ENCODE measurements at places on chromosomes 12 and 14.
A peak's percentile ranks its signal among the peaks of the same experiment; 100 is the strongest.

- DNase-seq = no peak
Observed at GRCh38 chr12:104180374-104180773, 35.2 kb upstream of the TXNRD1 start.

DNA sequence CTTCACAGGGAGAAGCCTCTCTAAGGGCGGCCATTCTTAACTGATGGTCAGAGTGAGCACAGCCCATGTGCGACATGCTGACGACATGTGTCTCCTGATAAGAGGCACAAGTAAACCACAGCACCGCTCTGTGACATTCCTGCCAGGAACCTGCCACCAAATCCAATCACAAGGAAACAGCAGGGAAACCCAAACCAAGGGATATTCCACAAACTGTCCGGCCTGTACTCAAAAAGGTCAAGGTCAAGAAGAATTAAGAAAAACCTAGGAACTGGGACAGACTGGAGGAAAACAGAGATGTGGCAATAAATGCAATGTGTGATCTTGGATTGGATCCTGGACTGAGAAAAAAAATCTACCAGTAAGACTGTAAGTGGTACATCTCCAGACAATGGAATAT, 91.9 kb downstream of the SYNE3 start:
- DNase-seq = no peak

DNA sequence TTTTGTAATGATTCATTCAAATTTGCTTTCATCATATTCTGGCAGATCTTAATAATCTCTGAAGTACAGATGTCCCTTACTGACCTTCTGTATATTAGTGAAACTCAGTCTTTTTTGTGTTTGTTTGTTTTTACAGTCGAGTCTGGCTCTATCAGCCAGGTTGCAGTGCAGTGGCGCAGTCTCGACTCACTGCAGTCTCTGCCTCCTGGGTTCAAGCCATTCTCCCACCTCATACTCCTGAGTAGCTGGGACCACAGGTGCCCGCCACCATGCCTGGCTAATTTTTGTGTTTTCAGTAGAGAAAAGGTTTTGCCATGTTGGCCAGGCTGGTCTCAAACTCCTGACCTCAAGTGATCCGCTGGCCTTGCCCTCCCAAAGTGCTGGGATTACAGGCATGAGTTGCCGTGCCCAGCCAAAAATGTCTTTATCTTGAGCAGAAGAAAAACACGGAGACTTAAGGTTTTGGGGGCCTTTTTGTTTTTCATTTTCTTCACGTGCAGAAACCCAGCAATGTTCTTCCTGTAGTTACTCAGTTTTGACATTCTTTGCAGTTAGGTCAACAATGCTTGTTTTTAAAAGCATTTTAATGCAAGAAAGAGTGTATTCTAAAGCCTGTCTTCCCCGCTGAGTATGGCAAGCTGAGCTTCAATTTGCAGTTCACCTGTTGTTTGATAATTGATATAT, 79.5 kb downstream of the FAR2 start:
- no peak for DNase-seq

DNA sequence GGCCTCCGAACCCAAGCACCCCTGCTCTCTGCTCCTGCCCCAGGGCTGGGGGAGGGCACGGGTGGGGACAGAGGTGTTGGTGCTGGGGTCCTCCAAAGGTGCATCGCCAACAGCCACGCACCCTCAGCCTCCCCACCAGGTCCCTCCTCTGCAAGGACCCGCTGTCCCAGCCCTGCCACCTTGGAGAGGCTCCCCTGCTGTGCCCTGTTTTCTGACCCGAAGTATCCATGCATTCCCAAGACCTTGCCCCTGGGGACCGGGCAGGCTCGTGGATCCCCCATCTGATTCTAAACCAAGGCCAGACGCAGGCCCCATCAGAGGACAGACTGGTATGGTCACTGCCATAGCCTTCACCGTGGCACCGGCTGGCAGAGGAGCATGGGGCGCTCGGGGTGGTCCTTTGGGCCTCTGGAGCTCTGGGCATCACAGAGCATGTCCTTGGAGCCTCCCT, 22.7 kb upstream of the BEGAIN start:
- DNase-seq = no peak

DNA sequence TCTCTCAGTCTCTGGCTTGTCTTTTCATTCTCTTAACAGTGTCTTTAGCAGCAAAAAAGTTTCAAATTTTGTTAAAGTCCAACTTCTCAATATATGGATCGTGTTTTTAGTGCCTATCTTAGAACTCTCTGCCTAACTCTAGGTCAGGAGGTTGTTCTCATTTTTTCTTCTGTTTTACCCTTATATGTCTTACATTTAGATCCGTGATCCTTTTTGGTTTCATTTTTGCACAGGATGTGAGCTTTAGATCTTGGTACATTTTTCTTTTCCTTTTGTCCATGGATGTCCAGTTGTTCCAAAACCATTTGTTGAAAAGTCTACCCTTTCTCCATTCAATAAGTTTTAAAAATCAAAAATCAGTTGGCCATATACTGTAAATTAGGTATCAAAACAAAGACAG, 6.8 kb downstream of the VRK1 start:
- no peak for DNase-seq

DNA sequence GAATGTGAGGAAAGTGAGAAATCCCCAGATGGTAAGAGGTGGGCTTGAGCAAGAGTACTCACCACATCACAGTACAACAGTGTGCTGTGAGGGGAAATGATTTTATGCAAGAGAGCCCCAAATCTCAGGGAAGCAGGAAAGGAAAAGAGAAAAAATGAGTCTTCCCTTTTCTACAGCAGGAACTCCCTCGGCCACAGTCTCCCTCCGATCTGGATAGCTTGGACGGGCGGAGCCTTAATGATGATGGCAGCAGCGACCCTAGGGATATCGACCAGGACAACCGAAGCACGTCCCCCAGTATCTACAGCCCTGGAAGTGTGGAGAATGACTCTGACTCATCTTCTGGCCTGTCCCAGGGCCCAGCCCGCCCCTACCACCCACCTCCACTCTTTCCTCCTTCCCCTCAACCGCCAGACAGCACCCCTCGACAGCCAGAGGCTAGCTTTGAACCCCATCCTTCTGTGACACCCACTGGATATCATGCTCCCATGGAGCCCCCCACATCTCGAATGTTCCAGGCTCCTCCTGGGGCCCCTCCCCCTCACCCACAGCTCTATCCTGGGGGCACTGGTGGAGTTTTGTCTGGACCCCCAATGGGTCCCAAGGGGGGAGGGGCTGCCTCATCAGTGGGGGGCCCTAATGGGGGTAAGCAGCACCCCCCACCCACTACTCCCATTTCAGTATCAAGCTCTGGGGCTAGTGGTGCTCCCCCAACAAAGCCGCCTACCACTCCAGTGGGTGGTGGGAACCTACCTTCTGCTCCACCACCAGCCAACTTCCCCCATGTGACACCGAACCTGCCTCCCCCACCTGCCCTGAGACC, 7.8 kb downstream of the ATN1 start:
- no peak for DNase-seq

DNA sequence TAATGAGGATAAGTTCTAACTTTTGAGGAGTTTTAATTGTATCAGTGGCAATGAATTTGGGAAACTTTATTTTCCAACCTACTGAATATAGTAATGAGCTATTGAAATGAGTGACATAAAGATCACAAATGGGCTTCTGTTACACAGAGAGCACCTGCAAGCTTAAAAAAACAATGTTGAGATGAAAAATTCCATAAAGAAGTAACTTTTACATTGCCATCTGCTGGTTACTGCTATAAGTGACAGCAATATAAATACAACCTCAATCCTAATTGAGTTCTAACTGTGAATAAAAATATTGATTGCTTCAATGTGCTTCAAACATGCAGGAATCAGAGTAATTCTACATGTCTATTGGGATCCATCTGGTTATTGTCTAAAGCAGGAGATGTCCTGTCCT, 14.2 kb downstream of the WIF1 start:
- no peak for DNase-seq

DNA sequence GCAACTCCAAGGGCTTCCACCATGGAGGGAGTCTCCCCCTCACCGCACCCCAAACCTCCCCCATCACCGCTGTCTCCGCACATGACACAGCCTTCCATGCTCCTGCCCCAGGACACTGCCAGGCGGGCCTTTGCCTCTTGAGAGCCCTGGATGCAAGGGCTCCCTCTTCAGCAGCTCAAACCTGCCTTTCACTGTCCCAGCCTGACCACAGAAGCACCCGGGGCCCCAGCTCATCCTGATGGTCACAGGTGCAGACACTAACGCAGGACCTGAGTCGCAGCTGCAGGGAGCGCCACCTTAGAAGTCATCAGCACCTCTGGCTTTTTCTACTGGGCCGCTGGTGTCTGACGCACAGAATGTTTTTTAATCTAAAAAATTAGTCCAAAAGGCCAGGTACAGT, 54.0 kb downstream of the SYNE3 start:
- DNase-seq = no peak

GRCh38 chr14:74308695-74309094, 6.0 kb upstream of the ABCD4 start:
- no peak for DNase-seq

DNA sequence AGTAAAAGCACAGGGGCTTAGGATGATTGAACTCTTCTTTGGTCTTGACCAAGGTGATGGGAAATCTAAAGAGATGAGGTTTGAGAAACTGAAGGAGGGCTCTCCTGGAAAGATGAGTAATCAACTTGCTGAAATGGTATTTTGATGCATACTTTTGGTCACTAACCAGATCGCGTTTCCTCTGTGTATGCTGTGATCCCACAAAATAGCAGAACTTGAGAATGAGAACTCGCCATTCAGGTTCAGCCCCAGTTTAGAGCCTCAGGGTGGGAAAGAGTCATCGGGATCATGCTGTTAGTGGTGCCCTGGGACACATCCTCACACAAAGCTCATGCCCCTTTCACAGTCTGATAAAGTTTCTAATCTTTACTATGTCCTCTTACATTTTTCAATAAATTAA, 488.8 kb downstream of the ETNK1 start:
- DNase-seq = no peak

- DNase-seq = peak; percentile 56
Observed at GRCh38 chr12:6959058-6959804, 8.1 kb downstream of the PTPN6 start.

DNA sequence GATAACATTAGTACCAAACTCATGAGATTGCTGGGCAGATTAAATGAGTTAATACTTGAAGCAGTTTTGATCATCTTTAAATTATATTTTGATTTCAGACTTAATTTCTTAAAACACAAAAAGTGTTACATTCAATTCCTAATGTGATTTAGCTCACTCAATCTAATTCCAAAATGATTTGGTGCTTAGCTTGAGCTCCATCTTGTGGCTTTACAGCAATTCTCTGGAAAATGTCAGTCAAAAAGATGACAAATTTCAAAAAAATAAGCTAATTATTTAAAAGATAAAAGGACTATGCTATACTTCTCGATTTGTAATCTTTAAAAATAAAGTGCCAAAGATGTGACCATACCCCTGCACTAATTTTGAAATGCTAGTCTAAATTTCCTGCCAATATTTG, 10.1 kb downstream of the LLPH start:
- DNase-seq = no peak

DNA sequence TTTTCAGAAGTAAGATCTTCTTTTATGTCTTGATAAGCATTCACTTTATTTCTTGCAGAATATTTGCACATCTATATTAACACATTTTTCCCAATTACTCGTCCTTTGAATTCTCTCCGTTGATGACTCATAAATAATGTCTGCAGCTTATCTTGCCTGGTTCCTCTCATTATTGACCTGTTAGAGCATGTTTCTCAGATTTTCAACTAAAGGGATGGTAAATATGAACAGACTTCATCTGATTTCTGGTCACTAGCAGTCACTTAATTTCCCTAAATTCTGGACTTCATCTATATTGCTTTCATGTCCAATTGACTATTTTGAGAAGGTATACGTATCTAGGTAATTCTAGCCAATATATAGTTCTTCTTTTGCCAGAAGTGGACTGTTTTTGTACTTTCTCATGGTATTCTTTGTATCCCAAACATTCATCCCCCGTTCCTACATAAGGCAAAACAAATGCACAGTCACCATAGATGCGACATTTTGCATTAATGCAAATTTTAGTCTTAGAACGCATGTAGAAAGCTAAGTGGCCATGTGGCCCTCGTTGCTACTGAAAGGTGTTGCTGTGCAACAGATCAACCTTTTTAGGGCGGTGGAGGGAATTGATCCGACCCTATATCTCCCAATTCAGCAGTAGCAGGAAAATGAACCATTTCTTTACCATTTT, 6.2 kb downstream of the PIK3C2G start:
- DNase-seq = no peak

Measured in stimulated activated CD8-positive, alpha-beta memory T cell treated with anti-CD3 and anti-CD28 coated beads, Interleukin-7, amount 100 ng/mL, for 1 hour (primary cell).